Tongue (tissue), 3 donors: ENCODE measurements at places on chromosomes 12 and 14. TPM values are rescaled to one million over a fixed set of nuclear protein-coding genes. Genes with fewer than 3 reads are reported as not detected.

- peak; percentile 68 for DNase-seq
Measured at GRCh38 chr12:118120579-118121363, 15.2 kb upstream of the PEBP1 start.

DNA sequence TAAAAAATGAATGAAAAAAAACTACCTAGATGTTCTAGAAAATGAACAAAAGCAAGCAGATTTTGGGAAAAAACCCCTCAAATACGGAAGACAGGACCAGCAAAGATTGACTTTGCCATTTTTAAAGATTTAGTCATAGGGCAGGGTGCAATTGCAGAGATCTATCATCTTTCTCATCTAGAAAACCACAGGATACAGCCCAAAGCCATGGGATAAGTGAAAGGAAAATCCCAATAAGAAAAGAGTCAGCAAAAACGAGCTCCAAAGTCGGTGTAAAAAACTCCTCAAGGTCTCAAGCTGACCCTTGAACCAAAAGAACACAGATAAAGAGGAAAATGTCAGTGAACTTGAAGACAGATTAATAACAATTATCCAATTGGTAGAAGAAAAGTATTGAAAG is 28.0 kb downstream of the CEP290 start:
- DNase-seq = no peak

GRCh38 chr14:91252871-91253794 is 8.6 kb upstream of the GPR68 start:
- DNase-seq = peak; percentile 45

GRCh38 chr14:45091710-45092109 is 7.8 kb downstream of the PRPF39 start:
- no peak for DNase-seq

GRCh38 chr12:728781-729180 is 23.6 kb upstream of the WNK1 start:
- DNase-seq = no peak

GRCh38 chr12:79547735-79548609 is 142.8 kb downstream of the PAWR start:
- peak; percentile 81 for DNase-seq

- DNase-seq = no peak
Measured at GRCh38 chr12:121072147-121072546, 33.1 kb upstream of the OASL start.

GRCh38 chr12:89507015-89507824 is 17.4 kb downstream of the GALNT4 start:
- DNase-seq = no peak

GRCh38 chr12:113271853-113272561 is 50.7 kb downstream of the TPCN1 start:
- peak; percentile 71 for DNase-seq

GRCh38 chr12:131613678-131614077 is 97.2 kb upstream of the SFSWAP start:
- no peak for DNase-seq

GRCh38 chr12:101670007-101670671 is 27.3 kb upstream of the CHPT1 start:
- peak; percentile 32 for DNase-seq

DNA sequence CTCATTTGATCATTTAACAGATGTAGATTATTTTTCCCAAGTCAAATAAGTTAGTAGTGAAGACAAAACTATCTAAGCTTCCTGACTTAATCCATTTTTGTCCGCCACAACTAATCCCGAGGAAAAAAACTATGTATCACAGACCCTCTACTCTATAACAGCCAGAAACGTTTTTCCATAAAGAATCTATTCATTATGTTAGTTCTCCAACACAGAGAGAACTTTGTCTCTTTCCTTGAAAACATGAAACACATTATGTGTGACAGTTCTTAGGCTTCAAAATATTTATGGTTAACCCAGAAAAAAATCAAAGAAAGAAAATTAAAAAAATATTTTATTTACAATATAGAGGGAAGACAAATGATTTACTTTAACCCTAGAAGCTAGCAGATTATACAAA is 100.1 kb downstream of the PLEKHG7 start:
- DNase-seq = peak; percentile 17

DNA sequence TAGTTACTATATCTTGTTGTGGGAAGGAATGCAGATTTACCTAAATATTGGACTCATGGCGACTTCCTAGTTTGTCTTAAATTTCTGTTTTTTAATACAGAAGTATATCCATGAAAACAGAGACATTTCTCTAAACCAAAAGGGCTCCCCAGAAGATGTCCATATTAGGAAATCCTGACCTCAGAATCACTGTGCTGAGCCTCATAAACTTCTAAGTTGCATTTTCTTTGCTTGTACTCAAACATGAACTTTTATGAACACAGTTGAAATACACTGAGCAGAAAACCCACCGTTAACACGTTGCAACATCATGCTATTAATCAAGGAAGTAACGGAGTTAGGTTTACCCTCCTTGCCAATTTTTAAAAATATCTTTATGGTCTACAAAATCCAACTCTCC is 42.9 kb upstream of the NR2C1 start:
- DNase-seq = no peak

GRCh38 chr14:89504091-89504490 is 87.1 kb upstream of the FOXN3 start:
- no peak for DNase-seq

GRCh38 chr12:79016181-79016580 is 151.6 kb downstream of the SYT1 start:
- peak; percentile 17 for DNase-seq

- DNase-seq = no peak
Measured at GRCh38 chr14:51821822-51822221, 38.6 kb upstream of the GNG2 start.

- DNase-seq = no peak
Measured at GRCh38 chr12:4984971-4985370, 58.7 kb upstream of the KCNA5 start.

DNA sequence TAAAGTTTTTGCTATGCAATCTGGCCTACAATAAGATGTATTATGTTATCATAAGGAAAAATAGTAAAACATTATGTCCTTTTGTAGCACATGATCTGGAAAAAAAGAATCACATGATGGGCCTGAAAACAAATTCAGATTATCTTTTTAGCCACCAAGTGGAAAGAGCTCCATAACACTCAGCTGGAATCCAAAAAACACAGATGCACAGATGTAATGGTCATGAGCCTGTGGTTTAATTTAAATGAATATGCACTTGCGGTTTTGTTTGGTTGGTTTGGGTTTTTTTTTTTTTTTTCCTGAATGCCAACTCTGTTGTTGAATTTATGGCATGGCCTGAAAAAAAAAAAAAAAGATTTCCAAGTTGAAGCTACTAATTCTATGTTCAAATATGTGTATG is 4.1 kb downstream of the KCNC2 start:
- no peak for DNase-seq

DNA sequence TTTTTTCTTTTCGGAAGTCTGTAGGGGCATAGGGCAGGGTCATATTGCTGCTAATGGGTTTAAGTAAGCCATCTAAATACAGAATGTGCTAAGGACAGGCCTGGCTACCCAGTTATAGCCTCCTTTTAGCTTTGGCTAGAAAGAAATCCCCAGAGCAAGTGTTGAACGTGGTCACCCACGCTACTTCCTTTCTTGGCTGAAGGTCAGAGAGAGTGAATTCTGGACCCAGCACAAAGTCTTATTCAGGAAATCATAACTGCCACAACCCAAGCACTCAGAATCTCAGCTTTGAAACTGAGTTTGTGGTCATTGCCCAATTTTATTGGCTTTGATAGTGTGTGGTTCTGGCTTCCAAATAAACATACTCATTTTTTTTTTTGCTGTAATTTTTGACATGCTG is 542.1 kb upstream of the ATP2B1 start:
- peak; percentile 40 for DNase-seq

- peak; percentile 9 for DNase-seq
Measured at GRCh38 chr14:54440037-54440436, 1.1 kb downstream of the CNIH1 start.

- DNase-seq = peak; percentile 73
Measured at GRCh38 chr12:127150956-127151355, 1116.0 kb upstream of the TMEM132C start.

DNA sequence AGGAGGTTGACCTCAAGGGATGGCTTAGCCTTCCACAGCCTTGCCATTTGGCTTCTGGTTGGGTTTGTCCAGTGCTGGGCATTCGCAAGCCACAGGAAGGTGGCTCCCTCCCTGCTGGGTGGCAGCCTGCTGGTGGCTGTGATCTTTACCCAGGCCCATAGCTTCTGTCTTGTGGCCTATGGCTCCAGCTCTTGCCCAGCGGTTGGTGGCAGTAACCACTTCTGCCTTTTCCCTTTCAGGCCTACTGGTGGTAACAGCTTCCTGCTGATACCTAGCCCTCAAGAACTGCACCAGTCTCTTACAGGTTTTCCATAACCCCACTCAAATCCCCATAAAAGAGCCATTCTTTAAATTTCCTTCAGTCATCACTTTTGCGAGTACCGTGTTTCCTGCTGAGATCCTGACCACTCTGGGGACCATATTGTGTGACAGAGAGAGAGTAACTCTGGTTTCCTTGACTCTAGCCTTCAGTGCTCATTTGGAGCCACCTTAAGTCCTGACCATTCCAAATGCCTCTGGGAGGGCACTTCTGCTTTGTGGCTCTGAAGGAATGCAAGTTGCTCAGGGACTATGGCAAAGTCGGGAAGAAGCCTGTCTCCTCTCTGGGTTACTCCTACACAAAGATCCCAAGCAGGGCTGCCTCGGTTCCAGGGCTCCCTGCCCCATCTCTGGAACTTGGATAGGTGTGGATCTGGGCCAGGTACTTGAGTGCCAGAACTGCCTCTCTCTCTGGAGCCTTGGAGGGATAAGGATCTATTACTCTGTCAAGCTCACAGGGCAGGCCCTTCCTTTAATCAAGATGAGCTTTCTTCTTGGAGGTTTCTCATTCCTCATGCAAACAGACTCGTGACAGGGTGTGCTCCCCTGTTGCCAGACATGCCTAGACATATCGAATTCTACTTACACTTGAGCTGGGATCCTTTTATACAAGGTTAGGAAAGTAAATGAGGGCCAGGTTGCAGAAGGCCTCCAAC is 2.9 kb upstream of the NYNRIN start:
- DNase-seq = peak; percentile 57

DNA sequence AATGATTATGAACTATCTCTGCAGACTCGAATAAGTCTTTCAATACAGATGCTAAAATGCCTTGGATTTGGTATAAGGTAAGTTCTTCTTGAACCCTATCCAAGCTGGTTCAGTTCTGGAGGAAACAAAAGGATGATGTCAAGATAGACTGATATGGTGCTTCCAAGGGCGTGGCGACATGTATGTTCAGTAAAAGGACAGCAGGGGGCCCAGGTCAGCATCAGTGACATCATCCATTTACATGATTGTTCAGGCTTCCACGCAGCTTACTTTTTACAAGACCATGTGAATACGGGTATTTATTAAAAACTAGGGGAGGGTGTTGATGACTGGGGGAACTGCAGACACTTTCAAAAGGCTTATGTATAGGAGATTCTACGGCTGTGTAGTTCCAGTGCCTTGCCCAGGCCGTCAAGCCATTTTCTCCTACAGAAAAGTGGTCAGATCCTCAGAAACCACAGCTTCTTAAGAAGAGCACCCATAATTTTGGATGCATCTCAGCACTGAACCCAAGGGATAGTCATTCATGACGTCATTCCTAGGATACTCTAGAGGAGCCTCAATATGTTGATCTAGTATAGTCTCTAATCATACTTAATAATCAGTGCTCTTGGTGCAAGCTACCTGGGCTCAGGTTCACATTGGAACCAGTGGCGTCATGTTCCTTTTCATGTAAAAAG is 527.7 kb downstream of the FUT8 start:
- DNase-seq = no peak

- no peak for DNase-seq
Measured at GRCh38 chr14:93811676-93812075, 23.4 kb upstream of the PRIMA1 start.

DNA sequence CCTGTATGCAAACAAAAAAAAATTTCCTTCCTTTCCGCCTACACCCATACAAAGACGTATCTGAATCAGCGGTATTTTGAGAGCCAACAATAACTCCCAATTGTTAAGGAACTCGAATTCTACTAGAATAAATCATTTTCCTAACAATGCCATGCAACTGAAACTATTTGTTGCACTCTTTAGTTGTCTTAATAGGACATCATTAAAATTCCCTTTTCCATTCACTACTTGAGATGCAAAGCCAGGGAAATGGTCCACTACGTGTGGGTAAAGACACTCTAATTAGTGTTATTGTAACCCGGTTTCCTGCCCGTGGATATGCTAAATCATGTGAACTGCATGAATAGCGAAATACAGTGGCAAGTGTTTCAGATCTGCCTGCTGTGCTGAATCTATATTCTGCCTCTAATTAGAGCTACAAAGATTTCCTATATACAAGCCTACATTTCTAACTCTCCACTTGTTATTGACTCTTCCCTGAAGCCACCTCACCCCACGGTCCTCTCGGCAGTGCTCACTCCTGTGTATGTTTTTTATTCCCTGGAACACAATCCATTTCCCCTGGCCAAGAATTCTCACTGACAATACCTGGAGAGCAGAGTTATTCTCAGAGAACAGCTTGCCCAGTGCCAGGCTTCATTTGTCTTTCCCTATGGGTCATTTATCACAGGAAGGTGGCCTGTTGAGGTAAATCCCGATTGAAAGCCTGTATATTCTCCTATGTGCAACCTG is 168.3 kb downstream of the PAWR start:
- no peak for DNase-seq

DNA sequence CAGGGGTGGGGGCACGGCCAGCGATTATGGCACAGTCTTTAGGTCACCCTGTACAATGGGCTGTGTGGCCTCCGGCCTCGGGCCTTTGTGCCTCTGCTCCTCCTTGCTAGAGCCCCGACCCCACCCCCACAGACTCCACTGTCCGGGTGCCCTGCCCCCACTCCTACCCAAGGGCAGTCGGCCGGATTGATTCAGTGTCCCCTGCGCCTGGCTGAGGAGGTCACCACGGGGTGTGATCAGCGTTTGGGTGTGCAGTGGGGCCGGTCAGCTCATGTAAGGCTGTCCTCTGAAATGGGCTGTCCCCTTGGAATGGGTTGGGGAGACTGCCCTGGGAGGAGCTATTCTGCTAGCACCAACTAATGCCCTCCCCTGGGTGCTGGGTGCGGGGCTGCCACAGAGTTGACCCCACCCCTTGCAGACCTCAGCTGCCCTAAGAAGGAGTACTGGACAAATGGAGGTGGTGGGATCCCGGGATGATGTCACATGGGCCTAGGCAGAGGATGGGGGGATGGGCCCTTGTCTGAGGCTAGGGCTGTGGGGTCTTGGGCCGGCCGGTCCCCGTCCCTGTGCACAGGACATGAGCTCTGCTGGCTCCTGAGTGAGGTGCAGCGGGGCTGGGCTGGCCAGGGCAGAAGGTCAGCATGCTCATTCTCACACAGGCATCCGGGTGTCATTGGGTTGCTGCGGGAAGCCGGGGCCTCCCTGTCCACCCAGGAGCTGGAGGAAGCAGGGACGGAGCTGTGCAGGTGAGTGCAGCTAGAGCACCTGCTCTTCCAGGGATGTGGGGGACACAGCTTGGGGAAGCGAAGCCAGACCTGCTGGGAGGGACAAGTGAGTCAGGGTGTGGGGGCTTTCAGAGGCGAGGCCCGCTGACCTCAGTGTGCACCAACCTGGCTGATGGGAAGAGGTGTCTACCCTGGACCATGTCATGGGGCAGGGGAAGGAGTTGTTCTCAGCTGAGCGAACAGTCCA is 23.4 kb downstream of the ASPG start:
- no peak for DNase-seq

The AREL1 gene
- 17.1 TPM for total RNA-seq

The FZD10 gene
- total RNA-seq = 10.1 TPM

The C12orf56 gene
- 0.92 TPM for total RNA-seq

The TPPP2 gene
- total RNA-seq = not detected

The LRTM2 gene
- total RNA-seq = not detected

The DDX55 gene
- total RNA-seq = 24.6 TPM

The SERPINA9 gene
- not detected for total RNA-seq

The LPCAT3 gene
- 13.1 TPM for total RNA-seq

The ZDHHC22 gene
- 0.41 TPM for total RNA-seq

The PSMA6 gene
- total RNA-seq = 165 TPM
